ENCODE measurements at places on chromosomes 16 and 17.

- DNase-seq: no peak
Measured at GRCh38 chr17:49294122-49294521, 63.5 kb upstream of the PHOSPHO1 start.

DNA sequence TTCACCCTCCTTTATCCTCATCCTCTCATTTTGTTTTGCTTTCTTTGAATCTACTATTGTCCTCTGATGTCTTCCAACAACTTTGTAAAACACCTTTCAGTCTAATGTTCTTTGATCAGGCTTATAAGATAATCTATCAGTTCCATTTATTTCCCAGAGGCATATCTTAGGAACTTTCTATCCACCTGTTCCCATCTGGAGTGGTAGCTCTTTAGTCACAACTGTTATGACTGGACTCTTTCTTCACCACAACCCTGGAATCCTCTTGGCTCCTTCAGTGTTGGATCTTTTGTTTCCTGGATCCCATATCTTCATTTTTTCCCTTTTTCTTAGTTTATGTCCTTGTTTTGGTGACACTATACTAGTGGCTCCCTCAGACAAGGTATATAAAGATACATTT is 23.5 kb downstream of the RPS6KB1 start:
- no peak for DNase-seq

GRCh38 chr17:27466743-27467375 is 10.6 kb downstream of the KSR1 start:
- no peak for DNase-seq

- DNase-seq: no peak
Measured at GRCh38 chr17:28887871-28888471, 9.6 kb downstream of the FLOT2 start.

GRCh38 chr16:11128211-11129141 is 127.5 kb downstream of the SOCS1 start:
- no peak for DNase-seq

DNA sequence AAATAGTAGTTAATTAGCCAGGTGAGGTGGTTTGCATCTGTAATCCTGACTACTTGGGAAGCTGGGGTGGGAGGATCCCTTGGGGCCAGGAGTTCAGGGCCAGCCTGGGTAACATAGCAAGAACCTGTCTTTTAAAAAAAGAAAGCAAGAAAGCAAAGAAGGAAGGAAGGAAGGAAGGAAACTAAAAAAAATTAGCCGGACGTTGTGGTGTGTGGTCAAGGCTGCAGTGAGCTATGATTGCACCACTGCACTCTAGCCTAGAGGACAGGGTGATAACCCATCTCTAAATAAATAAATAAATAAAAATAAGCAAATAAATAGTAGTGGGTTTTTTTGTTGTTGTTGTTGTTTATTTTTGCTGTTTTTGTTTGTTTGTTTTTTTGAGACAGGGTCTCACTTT is 39.3 kb upstream of the MAP2K6 start:
- no peak for DNase-seq

DNA sequence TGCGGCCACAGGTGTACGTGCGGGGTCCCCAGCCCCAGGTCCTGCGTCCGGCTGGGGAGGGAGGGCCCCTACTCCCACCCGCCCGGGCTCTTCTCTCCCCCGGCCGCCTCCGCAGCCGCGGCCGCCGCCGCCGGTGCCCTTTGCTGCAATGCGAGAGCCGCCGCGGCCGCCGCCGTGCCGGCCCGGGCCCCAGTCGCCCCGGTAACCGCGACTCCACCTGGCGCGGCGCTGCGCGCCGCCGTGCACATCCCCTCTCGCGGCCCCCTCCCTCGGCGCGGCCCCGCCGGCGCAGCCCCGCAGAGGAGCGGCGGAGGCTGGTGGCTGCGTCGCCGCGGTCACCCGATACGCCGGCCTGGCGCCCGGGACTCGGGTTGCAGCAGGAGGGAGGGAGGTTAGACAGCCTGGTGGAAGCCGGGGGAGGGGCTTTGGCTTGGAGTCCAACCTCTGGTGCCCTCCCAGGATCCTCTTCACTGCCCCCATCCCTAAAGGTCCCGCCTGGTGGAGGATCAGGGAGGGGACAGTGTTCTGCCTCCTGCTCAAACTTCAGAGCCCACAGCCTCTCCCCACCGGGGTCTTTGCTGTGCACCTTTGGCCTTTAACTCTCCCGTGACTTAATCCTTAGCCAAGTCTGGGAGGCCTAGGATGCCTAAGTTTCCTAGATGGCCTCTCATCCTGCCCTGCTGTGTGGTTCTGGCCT is 32.9 kb downstream of the SRCIN1 start:
- DNase-seq: peak; percentile 59

DNA sequence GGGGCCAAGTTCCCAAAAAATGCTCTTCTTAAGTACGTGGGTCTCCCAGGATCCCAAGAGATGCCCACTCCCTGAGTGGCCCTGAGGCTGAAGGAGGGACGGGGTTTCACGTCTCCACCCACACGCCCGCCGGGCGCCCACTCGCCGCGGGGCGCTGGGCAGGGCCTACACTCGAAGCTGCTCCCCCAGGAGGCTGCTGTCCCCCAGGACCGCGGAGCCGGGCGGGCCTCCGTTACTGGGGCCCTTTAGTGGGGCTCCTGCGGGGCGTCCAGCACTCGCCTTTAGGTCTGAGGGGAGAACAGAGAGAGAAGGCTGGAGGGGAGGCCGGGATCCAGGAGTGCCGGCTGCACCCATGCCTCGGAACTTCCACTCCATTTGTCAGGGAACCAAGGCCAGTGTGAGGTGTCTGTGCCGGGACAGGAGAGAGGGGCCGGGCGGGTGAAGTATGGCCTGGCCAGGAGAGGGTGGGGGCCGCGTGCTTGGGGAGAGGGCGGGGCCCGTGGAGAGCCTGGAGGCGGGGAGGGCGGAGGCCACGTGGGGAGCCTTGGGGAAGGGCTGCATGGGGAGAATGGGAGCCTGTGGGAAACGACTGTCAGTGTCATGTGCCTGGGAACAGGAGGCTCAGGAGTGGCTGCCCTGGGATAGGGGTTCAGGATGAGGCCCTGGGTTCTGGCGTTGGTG is 18.8 kb downstream of the NUBP1 start:
- DNase-seq: no peak

- no peak for DNase-seq
Measured at GRCh38 chr17:64443086-64443760, 5.7 kb upstream of the MILR1 start.

DNA sequence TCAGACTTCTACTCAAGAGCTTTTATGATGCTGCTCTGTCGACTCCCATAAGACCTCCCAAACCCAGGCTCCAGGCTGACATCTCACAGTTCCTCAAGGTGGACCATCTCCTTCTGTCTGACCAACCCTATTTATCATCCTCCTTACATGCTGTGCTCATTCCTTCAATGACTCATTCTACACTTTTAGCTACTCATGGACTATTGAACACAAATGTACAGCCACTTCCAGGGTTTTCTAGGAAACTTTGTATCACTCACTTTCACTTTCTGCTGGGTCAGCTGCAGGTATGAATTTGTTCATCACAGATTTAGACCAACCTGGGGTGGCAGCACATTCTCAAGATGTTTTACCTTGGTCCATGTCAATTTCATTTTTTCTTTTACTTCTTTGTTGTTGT is 162.4 kb upstream of the FAM20A start:
- DNase-seq: no peak

DNA sequence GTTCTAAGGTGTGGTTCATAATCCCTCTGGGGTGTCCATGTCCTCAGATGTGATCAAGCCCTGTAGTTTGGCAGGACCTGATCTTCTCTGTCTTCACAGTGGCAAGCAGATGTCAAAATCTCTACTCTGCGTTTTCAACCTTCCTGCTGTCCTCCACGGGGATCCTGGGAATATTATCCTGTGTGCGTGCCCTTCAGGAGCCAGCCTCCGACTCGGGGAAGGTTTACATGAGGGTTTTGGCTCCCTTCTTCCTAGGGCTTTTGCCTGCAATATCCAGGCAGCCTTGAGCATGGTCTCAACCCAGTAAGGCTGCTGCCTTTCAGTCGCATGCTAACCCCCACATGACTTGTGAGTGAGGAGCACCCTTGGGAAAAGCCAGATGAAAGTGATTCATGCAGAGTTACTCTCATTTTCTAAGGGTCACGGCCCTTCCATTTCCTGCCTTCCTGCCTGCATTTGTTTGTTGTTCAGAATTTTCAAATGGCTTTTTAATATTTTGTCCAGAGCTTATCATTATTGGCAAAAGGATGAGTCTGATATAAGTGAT is 202.2 kb upstream of the CHMP6 start:
- DNase-seq: no peak

- DNase-seq: no peak
Measured at GRCh38 chr17:78275355-78275754, 43.9 kb downstream of the TMEM235 start.

DNA sequence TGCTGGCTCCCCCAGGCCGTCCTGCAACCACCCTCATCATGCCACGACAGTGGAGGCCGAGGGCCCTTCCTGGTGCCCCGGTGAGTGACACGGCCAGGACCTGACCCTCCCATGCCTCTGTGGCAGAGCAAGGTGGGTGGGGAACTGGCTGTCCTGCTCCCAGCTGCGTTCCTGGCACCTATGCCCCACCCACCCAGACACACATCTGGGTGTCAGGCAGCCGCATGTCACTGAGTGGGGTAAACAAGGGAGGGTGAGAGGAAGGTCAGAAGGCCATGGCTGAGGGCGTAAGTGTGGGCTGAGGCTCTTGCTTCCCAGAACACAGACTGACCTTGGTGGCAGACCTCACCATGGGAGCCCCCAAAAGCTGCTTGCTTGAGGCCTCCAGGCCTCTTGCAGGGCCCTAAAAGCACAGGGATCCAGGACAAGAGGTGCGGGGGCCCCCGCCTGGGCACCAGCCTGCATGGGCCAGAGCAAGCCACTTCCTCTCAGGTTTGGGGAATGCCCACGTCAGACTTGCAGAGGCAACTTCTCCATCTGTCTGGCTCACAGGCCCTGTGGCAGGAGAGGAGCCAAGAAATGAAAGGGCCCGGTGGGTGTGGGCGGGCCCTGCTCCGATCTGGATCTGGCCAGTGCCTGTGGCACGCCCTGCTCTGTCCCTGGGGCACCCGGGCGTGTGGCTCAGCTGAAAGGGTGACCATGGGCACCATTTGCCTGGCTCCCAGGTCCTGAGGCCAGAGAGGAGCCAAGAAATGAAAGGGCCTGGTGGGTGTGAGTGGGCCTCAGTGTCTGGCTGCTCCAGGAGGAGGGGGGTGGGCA is 3.9 kb upstream of the CCDC57 start:
- no peak for DNase-seq
